ENCODE measurements at places on chromosomes 16 and 17.
A peak's percentile ranks its signal among the peaks of the same experiment; 100 is the strongest.

DNA sequence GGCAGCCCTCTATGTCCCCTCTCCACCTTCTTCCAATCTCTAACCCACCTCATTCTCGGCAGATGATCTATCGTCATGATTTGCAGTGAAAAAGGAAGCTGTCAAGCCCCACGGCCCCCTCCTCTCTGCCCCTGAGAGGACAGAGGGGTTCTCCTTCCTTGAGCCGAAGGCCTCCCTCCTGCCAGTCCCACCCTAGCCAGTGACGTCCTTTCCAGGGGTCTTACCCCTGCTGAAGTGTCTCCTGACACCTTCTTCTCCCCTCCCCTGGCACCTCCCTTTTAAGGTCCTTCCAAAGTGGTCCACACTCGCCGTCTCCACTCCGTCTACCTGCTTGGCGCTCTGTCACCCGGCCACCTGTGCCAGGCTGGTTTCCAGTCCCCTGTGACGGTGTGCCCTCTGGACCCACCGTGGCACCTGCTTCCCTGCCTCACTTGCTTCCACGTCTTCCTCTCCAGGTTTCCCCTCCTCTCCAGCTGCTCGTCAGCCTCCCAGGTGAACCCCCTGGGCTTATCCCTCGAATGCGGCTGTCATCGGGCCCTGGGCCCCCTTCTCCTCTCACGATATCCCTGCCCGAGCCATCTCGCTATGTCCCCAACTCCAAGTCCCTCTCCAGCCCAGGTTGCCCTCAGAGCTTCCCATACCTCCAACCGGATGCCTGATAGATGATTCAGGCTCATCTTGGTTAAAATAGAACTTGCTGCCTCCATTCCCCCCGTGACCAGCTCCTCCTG lies 5.7 kb downstream of the CCDC102A start:
- DNase-seq, result no peak

GRCh38 chr17:8185582-8186445 lies 4.2 kb downstream of the BORCS6 start:
- no peak for DNase-seq

DNA sequence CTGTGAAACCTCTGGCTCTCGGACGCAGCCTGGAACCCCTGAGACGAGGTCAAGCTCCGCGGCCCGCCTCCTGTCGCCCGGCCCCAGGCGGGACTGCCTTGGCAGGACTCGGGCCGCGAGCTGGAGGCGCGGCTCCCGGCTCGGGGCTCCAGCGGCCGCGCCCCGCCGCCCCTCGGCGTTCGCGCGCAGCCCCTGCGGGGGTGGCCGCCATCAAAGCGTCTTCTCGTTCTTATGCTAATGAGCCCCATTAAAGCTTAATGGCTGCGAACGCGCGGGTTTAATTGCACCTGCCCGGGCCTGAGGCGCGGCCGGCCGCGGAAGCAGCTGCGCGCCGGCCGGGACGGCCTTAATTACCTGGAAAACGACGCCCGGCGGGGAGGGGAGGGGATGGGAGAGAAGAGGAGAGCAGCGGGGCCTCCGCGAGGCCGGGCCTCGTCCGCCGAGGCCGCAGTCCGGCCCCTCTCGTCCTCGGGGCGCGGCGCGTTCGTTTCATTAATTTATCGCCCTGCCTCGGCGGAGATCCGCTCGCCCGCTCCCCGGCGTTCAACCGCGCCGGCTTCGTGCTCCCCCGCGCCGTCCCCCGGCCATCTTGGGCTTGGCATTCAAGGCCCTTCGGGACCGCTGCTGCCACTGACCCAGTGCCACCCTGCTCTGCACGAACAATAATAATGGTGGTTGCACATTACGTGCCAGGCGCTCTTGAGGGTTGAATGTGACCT lies 19.2 kb downstream of the RAI1 start:
- DNase-seq, result no peak

- no peak for DNase-seq
These were observed 37.6 kb downstream of the HS3ST4 start for GRCh38 chr16:25729188-25729915.

DNA sequence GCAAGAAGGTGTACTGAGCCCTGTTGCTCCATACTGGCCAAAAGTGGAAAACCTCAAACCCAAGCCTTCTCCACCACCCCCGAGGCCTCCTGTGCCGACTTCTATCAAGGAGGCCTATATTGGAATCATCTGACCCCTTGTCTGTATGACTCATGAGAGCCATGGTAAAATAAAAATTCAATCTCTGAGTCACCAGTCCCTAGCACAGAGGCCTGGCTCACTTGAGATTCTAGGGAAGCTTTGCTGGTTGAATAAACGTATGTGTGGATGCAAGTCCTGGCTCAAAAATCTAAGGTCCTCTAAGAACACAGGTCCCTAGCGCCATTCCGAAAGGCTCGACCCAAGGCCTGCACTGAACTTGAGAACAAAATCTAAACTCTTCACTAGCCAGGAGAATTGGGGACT lies 15.0 kb downstream of the NSMCE1 start:
- peak; percentile 24 for DNase-seq

DNA sequence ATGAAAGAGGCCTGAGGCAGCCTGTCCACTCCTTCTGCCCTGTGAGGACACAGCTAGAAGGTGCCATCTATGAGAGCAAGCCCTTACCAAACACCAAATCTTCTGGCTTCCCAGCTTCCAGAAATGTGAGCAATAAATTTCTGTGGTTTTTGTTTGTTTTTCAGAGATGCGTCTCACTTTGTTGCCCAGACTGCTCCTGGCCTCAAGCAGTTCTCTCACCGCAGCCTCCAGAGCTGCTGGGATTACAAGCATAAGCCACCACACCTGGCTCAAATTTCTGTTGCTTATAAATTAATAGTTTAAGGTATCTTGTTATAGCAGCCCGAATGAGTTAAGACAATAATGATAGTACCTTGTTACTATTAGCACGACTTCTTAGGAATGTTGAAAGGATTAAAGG lies 12.5 kb upstream of the SLC16A11 start:
- DNase-seq, result peak; percentile 48

DNA sequence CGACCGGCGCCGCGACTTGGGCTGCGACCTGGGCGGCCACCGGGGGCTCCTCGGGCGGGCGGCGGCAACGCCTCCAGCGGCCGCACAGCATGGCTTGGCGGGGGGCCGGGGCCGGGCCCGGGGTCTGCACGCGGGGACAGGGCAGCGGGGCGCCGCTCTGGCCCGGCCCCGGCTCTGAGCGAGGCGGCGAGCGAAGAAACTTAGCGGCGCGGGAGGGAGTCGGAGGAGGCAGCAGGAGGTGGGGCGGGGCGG lies at the start of gene PLCD3:
PLCD3 (minus strand) TSS at position 196 of the 252 bp plus-strand sequence; CDS start at position 91, 105 bp downstream.
- DNase-seq, result no peak

DNA sequence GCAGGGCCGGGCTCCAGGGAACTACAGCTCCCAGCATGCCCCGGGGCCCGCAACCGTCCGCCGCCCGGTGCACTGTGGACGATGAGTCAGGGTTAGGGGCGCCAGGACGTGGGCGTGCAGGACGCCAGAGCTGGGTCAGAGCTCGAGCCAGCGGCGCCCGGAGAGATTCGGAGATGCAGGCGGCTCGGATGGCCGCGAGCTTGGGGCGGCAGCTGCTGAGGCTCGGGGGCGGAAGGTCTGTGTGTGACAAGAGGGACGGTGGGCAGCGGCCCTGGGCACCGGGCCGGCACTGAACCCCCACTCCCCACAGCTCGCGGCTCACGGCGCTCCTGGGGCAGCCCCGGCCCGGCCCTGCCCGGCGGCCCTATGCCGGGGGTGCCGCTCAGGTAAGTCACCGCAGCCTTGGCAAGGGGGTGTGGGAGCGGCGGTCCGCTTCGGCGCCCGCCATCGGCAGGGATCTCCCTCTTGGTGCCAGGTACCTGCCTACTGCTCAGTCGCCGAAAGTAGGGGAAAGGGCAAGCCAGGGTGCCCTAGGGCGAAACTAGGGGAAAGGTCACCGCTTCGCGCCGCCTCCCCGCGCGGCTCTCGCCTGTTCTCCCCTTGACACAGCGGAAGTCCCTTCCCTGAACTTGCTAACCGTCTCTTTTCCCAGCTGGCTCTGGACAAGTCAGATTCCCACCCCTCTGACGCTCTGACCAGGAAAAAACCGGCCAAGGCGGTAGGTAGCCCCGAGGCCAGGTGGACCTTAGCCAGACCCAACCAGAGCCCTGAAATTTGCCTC lies at the start of the genes ACADVL and DLG4:
ACADVL (plus strand) TSS at position 127 of the 781 bp plus-strand sequence; CDS start at position 174, 47 bp downstream.
DLG4 (minus strand) TSS at position 25 of the 781 bp plus-strand sequence.
- no peak for DNase-seq

DNA sequence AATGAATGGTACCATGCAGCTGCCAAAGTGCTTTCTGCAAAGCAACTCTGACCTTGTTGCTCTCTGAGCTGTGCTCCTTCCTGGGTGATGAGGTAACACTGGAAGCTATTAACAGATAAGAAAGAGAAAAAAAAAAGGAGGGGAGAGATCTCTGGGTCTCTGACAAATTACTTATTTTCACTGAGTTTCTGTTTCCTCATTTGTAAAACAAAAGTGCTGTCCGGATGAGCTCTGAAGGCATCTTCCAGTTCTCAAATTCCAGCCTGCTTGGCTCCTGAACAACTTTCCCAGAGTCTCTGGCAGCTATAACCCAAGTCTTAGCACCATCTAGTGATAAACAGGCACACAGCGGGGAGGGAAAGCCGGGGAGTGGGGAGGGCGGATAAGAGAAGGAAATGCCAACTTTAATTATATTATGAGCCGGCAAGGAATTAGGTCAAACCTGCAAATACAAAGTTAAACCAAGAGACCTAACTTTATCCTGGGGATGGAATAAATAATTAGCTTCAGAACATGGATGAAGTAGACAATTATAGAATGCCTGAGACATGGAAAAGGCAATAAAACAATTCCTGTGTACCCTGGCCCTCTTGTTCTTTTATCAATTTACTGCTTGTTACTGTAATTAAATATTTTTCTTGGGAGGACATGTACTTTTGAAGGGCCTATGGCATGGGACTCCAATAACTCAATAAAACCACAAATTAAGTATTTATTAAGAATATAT lies 61.3 kb upstream of the KIFC3 start:
- DNase-seq, result no peak

- no peak for DNase-seq
These were observed 56.1 kb downstream of the ARSG start for GRCh38 chr17:68347380-68347779.

DNA sequence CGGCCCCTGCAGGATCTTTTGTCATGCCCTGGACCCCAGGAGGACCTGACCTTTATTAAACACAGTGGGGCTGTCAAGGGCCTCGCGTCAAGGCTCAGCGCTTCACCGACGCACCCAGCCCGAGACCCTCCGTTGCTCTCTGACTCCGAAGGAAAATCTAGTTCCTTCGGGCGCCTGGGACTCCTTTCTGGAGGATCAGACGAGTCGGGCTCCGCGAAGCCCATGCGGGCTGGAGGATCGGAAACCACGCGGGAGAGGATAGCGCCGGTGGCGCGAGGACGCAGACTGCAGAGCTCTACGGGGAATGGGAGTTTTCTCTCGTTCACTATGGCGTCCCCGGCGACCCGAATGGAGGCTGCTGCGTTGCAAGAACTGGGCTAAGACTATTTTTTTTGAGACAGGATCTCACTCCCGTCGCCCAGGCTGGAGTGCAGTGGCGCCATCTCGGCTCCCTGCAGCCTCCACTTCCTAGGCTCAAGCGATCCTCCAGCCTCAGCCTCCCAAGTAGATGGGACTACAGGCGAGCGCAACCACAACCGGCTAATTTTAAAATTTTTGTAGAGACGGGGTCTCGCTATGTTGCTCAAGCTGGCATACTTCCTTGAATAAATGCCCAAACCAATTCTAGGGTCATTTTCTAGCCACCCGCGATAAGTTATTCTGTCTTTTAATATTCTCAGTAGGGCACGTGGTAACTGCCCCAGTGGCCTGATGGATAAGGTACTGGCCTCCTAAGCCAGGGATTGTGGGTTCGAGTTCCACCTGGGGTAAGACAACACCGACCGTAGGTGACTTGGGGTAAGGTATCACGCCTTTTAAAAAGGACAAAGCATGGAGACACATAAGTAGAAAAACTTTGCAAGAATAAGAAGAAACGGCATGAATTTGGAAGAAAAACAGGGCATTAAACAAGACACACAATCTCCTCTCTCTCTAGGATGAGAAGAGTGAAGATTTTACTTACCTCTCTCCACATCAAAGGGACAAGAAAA lies 5.5 kb downstream of the OR1F1 start:
- no peak for DNase-seq

GRCh38 chr16:2026461-2027023 lies at the start of gene NHERF2:
Gene NHERF2, plus strand, starts transcription at chr16:2026902. Its CDS starts 104 bp downstream, at chr16:2027006.
- no peak for DNase-seq

GRCh38 chr16:75236736-75237397 lies 14.6 kb downstream of the BCAR1 start:
- no peak for DNase-seq

GRCh38 chr16:84862804-84863480 lies 43.2 kb downstream of the CRISPLD2 start:
- DNase-seq, result no peak

- DNase-seq, result no peak
These were observed 81.3 kb downstream of the STH start for GRCh38 chr17:46080118-46081017.

DNA sequence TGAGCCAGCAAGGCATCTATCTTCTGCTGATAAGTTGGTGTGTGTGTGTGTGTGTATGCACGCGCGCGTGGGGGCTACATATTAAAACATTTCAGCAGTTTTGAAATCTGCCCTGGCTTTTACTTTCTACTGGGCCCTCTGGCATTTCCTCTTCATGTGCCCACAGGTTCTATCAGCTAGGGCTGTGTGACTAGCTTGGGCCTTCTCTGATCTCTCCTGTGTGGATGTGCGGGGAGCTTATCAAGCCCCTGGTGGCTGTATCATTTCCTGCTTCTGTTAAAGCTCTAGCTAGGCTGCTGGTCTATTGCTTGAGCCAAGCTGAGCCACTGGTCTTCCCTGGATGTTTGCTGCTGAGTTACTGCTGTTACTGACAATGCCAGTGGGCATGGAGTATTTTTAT lies 132.5 kb downstream of the AATF start:
- no peak for DNase-seq

GRCh38 chr17:39740357-39741111 lies 2.8 kb downstream of the GRB7 start:
- DNase-seq, result peak; percentile 87
